ENCODE measurements at places on chromosomes 12 and 14.

DNA sequence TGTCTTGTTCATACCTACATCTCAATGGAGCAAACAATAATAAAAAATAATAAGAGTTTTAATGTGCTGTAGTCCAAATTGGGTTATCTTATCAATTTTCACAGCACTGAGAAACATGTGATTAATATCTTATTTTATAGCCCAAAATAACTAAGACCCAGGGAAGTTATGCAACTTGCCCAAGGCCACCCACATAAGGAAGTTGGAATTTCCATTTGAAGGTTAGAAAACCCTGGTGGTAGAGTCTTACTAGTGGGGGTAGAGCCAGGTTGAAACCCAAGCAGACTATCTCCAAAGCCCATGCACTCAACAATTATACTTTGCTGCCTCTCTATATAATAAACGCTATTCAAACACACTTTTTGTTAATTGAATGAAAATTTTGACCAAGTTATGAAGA, 270.0 kb upstream of the CAND1 start:
- DNase-seq = no peak

DNA sequence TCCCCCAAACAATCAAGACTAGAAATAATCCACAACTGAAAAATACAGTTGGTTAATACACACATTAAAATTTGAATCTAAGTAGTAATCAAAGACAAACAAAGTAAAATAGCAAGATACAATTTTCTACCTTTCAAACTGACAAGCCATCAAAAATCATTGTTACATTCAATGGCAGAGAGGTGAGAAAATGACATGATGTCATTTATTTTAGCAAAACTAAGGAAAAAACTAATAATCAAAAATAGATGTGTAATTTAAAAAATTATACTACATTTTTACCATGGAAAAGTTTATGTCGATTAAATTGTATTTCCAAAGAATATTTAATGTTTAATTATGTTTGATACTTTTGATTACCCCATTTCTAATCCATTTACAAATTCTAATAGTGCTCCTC, 59.7 kb downstream of the NOVA1 start:
- DNase-seq = no peak

- peak; percentile 62 for DNase-seq
These were observed 307.3 kb downstream of the CEP128 start for GRCh38 chr14:80634106-80634758.

DNA sequence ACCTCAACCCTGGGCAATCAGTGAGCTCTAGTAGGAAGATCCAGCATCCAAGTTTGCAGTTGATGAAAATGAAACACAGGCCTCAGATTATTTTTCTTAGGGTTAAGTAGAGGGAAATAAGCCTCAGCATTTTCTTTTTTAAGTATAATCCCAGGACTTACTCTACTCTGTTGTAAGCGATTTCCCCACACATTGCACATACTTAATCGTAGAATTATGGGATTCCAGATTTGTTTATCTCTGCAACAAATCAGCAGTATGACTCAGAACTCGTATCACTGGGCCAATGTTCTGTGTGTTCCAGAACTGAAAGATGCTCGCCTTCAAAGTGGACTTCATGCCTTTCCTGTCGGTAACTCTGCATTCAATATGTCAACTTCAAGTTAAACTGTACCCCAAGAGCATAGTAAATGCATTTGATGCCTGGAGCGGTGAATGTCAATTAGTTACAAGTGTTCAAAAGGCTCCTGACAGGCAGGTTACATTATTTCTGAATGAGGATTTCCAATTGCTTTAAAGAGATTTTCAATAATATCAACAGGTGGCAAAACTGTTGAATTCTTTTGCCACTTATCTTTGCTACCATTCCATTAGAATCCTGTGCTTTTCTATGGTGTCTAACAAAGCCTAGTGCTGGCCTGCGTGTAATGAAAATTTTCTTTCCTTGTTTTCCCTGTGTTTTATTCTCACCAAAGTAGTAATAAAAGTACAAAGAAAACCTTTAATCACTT, 323.8 kb upstream of the SYT1 start:
- DNase-seq = no peak

DNA sequence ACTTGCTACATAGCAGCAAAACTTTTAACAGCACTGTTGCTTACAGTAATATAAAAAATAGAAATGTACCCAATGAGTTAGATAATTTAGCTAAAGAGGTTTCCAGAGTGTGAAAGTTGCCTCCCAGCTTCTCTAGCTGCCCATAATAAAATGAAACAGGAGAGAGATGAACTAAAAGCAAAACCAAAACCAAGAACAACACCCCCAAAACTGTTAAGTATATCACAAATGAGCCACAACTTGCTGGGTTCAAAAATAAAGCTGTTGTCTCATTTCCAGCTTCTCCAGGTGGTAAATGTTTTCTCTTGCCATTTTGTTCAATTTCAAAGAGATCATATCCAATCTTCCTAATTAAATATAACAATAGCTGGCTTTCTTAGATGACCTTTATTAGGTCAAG, 614.0 kb downstream of the ETNK1 start:
- DNase-seq = no peak

DNA sequence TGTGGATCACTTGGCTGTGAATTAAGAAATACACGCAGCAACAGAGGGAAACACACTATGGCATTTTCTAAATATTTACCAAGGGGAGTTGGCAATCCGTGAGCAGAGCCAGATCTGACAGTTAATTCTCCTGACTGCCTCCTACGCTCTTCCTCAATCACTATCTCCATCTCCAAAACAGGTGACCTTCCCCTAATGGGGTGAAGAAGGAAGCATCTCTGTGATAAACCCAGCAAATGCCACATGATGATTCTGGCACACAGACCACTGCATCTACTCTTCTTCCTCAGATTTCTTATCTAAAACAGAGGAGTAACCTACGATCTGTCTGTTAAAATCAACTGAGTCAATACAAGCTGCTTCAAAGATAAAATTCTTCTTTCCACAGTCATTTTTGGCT, 4.4 kb downstream of the SPTB start:
- DNase-seq = no peak
